ENCODE measurements at places on chromosomes 2 and 18.

DNA sequence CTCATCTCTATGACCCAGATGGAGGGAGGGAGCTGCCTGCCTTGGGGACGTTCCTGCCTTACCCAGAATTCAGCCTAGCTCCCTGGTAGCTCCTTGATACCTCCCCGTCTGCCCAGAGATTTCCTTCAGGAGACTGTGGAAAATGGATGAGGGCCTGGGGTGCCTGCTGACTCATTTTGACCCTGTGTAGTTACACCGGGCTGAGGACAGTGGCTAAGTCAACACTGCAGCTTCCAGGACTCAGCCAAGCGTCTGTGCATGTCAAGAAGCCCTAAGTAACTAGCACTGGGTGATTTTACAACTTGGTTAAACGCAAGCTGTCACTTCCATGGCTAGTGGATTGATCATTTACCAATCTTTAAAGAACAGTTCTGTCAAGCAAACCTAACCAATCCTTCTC, 23.3 kb upstream of the EPAS1 start:
- no peak for DNase-seq

DNA sequence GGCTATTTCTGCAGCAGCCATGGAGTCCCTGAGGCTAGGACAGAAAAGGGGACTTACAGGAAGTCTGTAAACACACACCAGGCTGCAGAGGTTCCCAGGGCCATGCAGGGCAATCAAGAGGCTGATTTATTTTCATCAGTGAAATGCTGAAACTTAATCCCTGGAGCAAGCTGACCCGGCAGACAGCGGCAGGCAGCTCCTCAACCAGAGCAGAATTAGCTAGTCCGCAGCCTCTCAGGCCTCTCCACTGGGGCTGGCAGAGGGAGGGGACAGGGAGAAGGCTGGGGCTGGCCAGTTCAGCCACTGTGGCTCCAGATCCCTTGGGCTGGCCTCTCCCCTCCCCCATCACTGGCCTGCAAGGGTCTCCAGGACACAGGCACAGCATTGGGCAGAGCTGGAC, 136.3 kb downstream of the TNS1 start:
- no peak for DNase-seq

DNA sequence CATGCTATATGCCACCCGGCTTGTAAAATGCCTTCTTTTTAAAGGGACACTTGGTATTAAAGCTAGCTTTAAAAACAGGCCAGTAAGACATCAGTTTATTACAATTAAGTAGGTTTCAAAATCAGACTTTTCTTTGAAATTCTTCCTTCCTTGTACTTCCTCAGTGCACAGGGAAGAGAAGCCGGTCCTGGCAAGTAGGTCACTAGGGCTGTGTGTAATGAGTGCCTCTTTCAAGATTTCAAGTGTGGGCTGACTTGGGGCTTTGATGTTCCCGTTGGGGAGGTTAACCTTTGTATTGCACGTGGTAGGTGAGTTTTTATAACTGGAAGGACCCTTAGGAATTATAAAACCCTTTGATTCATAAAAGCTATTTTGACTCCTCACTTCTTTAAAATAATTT, 566.4 kb upstream of the ID2 start:
- no peak for DNase-seq

DNA sequence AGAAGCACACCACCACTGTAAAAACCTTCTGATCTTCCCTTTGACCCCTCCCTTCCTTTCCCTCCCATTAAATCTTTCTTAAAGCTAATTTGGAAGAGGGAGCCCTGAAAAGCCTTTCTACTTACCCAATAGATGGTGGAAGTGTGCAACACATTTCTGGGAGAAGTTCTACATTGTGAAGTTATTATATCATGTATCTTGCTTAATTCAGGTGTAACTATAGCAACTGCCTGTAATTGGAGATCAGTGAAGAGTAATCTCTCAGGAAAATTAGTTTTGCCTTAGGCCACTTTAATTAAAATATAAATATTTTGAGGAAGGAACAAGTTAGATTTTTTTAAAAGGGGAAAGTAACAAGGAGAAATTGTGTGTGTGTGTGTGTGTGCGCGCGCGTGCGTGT, 266.0 kb downstream of the SH3BP4 start:
- no peak for DNase-seq

DNA sequence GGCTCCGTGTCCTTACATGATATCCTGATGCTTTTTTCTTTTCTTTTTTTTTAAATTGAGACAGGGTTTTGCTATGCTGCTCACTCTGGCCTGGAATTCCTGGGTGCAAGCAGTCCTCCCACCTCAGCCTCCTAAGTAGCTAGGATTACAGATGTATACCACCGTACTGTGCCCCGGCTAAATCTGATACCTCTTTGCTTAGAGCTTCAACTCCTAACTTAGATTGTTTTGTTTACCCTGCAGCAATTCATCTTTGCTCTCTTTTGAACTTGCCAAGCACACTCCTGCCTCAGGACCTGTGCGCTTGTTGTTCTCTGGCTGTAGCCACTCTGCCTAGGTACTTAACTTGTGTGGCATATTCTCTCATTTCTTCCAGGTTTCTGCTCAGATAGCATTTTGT, 24.5 kb downstream of the RAB10 start:
- no peak for DNase-seq

DNA sequence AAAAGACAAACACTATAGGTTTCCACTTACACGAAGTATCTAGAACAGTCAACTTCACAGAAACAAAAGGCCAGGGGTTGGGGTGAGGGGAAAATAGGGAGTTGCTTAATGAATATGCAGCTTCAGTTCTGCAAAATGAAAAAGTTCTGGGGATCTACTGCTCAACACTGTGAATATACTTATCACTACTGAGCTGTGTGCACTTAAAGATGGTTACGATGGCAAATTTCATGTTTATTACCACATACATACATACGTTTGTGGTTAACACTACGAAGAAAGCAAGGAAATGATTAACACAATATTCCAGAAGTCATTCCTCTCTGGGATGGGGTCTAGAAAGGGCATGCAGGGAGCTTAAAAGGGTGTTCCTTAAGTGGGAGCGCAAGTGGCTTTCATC, 19.3 kb downstream of the MBOAT2 start:
- no peak for DNase-seq

DNA sequence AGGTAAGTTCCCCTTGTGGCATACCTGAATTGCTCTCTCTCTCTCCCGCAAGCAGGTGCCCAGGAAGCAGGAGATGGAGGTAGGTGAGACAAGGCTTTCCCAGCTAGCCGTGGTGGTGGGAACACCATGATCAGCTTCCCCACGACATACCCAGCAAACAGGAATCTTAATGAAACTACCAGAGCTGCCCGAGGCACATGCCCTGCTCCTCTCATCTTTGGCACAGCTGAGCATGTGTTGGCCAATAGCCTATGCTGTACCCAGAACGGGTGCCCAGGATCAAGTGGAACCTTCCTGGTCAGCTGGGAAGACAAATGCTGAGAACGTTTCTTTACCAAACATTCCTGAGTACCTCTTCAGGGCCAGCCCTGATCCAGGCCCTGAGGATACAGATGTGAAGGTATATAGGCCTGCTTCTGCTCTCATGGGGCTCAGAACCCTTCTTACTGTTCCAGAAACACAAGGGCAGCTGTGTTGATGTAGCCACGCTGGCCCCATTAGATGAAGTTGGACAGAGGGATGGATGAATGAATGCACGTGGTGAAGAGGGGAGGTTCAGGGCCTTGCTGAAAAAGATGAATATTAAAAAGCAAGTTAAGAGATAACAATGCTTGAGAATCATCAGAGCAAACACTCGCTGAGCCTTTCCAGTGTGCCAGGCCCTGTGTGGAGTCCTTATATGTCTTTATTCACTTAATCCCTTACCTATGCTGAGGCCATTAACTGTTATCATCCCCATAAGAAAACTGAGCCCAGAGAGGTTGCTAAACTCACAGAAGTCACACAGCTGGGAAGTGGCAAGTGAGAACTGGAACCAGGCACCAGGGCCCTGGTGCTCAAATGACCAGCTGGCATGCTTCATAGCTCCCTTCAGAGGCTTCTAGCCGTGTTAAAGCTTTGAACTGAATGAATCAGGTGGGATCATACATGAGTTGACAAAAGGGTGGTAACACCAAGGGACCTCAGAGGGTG, 68.8 kb upstream of the TMEM247 start:
- no peak for DNase-seq

DNA sequence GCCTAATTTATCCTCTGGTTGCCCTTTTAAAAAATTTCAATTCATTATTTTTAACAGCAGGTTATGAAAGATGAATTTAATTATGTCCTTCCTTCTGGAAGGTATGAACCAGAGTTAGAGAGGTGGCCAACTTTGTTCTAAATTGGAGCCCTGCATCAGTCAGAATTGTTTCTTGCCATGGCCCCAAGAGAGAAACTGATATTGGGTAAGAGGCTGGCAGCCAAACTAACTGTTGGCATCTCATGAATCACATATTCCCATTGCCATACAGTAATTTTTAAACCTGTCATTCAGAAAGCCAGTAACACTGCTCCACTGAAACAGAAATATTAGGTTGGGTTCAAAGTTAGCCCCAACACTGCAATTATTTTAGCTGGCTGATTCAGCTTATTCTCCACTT, 67.4 kb downstream of the SMAD2 start:
- no peak for DNase-seq

DNA sequence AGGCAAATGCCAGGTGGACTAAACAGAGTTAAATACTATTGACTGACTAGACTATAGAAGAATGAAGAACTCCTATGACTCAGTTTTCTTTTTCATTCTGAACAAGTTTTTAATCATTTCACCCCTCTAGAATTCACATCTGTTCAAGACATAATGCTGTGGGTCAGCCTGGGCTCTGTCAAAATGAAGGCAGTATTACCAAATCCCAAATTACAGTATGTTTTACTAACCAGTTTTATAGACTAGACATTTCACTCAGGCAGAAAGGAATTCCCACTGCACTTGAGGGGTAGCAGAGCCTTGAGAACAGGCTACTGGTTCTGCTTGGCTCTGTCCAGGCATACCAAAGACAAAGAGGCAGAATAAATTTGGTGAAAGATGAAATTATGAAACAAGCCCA, 511.7 kb downstream of the EPHA4 start:
- DNase-seq, result no peak

GRCh38 chr2:11237122-11237521, 81.9 kb downstream of the SLC66A3 start:
- no peak for DNase-seq

DNA sequence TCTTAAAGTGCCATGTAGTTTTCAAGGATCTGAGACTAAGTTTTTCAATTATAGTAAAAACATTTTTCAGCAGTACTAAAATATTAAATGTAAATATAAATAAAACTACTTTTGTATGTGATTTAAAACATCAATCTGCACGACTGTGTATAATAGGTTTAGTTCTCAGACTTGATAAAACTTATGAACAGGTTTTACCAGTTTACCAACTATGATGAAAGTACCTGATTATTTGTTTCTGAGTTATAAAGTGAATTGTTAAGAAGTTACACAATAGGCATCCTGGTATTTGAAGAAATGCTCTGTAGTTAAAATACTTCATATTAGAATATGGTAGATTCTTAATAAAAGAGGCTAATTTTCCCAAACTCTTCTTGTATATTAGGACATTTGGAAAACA, 14.8 kb downstream of the RELCH start:
- DNase-seq, result no peak

- no peak for DNase-seq
These were observed 99.9 kb downstream of the TFCP2L1 start for GRCh38 chr2:121185111-121185510.

DNA sequence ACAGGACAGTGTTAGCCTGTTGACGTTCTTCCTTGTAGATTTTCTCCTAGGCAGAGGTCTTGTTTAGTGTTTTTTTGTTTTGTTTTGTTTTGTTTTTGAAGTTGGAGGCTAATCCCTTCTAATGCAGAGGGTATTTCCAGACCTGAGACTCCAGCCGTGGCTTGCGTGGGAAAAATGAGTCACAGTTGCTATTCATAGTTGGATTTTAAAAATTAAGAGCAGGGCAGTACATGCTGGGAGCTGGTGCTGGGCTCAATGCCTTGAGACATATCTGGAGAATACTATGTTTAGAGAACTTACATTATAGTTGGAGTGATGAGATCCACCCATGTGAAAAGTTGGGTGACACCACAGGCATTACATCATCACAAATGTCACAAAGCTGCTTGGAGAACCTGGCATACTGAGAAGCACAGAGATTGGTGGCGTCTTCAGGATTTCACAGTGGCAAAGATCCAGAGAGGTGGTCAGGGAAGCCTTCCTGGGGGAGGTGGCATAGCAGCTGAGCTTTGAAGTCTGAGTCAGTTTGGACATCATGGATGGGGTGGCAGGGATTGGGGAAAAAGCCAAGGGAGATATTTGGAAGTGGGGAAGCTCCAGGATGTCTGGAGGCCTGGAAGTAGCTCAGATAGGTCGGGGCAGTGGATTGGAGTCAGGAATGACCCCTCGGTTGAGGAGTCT, 249.4 kb downstream of the LOXHD1 start:
- no peak for DNase-seq

GRCh38 chr2:207763303-207763917, 6.3 kb downstream of the FZD5 start:
- DNase-seq, result no peak

DNA sequence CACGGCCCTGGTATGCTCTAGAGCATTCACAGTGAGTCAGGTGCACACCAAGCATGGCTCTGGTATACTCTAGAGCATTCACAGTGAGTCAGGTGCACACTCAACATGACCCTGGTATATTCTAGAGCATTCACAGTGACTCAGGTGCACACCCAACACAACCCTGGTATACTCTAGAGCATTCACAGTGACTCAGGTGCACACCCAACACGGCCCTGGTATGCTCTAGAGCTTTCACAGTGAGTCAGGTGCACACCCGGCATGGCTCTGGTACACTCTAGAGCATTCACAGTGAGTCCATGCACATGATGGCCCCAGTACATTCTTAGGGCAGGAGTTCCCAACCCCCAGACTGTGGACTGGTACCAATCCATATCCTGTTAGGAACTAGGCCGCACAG, 158.1 kb downstream of the EIPR1 start:
- no peak for DNase-seq

- DNase-seq, result no peak
These were observed 2.4 kb upstream of the ETAA1 start for GRCh38 chr2:67394734-67395133.

DNA sequence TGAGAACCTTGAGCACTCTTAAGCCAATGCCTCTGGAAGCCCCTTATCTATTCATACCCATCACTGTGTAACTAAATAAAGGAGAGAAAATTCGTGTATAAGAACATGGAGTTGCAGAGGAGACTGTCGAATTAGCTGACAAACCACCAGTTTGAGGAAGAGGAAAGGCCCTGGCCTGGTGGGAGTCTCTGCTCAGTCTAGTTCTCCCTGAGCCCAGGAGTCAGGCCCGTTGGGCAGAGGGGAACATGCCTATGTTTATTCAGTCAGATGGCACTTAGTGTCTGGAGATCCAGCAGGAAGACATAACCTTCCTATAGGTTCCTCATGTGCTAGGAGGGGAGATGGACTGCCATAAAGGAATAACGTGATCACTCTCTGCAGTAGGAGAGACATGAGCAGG, 60.3 kb downstream of the MGAT5 start:
- DNase-seq, result no peak

DNA sequence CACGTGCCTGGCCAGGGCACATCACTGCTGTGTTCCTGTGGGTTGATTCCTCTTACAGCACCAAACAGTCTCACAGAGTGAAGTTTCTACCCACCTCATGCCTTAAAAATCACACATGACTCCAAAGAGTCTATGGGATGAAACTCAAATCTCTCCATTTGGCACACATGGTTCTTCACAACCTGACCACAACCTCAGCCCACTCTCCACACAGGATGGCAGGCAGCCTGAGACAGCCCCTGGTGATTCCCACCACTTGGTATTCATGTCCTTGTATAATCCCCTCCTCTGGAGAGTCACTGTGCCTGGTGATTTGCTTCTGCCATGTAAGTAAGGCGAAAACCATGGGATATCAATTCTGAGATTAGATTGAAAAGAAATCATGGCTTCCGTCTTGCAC, 46.2 kb downstream of the LBH start:
- DNase-seq, result no peak

- no peak for DNase-seq
These were observed 321.7 kb upstream of the THSD7B start for GRCh38 chr2:136443661-136444060.
